ENCODE measurements at places on chromosomes 6 and 20.

GRCh38 chr6:4351520-4352321 is 216.3 kb upstream of the ECI2 start:
- peak; percentile 98 for DNase-seq

- no peak for DNase-seq
These were observed 207.0 kb downstream of the SLC24A3 start for GRCh38 chr20:19419396-19419795.

DNA sequence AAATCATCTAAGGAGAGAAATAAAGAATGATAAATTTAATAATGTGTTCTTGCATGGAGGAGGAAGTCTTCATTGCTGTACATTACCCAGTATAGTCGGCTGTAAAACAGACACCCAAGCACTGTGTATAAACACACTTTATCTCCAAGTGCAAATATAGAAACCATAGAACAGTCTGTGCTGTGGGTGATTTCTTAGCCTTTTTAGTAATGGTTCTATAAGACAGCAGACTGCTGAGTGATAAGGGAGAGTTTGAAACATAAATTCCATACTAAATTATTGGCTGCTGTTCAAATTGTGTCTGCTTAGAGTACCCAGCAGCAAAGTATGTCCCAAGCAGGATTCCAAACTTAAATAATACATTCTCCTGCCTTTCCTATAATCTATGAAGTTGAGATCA is 4.6 kb downstream of the FILIP1 start:
- no peak for DNase-seq

DNA sequence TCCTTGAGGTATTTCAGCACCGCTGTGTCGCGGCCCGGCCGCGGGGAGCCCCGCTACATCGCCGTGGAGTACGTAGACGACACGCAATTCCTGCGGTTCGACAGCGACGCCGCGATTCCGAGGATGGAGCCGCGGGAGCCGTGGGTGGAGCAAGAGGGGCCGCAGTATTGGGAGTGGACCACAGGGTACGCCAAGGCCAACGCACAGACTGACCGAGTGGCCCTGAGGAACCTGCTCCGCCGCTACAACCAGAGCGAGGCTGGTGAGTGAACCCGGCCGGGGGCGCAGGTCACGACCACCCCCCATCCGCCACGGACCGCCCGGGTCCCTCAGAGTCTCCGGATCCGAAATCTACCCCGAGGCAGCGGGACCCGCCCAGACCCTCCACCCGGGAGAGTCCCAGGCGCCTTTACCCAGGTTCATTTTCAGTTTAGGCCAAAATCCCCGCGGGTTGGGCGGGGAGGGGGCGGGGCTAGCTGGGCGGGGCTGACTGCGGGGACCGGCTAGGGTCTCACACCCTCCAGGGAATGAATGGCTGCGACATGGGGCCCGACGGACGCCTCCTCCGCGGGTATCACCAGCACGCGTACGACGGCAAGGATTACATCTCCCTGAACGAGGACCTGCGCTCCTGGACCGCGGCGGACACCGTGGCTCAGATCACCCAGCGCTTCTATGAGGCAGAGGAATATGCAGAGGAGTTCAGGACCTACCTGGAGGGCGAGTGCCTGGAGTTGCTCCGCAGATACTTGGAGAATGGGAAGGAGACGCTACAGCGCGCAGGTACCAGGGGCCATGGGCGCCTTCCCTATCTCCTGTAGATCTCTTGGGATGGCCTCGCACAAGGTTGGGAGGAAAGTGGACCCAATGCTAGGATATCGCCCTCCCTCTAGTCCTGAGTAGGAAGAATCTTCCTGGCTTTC is 693 bp downstream of the HLA-F start:
- DNase-seq, result peak; percentile 47

- DNase-seq, result no peak
These were observed 136.3 kb downstream of the CFAP61 start for GRCh38 chr20:20188647-20189046.

DNA sequence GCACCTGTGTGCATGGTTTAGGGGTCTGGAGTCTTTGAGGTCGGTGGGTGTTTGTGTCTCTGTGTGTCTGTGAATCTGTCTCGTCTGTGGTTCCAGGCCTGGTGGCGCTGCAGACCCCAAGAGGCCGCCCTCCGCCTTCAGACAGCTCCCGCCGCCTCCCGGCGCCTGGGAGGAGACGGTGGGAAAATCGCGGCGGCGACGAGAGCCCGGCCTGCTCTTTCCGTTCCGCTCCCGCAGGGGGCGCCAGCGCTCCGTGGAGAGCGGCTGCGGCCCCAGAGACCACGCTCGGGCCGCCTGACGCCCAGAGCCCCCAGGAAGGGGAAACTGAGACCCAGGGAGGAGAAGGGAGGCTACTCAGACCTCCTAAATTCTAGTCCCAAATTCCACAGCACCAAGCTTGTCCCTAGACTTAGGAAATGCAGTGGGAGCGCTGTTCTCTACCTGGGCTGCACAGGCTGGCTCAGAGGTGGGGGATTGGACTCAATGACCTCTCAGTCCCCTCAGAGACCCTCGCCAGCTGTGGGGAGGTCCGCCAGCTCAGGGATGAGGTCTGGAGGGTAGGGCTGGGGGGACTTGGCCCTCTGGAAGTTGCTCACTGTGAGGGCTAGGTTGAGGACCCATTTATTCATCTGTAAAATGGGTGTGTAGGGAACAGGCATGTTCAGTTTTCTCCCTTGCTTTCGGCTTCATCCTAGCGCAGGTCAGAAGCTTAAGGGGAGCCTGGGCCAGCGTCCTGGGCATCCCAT is 36.9 kb upstream of the BLCAP start:
- DNase-seq, result peak; percentile 70

DNA sequence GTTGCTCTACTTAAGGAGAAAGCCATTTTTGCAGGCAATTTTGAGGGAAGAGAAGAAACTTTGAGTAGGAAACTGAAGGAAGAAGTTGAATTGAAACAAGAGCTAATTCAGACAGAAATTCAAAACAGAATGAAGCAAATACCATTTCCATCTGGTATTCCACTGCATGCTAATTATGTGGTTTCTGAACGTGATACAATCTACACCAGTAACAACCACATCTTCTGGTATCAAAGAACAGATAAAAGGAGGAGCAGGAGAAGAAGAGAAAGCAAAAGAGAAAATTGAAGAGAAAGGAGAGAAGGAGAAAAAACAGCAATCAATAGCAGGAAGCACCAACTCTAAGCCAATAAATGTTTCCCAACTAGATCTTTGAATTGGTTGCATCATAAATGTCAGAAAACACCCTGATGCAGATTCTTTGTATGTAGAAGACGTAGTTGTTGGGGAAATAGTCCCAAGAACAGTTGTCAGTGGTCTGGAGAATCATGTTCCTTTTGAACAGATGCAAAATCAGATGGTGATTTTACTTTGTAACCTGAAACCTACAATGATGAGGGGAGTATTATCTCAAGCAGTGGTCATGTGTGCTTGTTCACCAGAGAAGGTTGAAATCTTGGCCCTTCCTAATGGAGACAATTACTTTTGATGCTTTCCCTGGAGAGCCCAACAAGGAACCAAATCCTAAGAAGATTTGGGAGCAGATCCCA is 132.4 kb downstream of the MACROD2 start:
- no peak for DNase-seq

- no peak for DNase-seq
These were observed 541.6 kb downstream of the TFAP2B start for GRCh38 chr6:51360287-51360686.

- DNase-seq, result no peak
These were observed 117.8 kb downstream of the SLC23A2 start for GRCh38 chr20:4883546-4883945.

DNA sequence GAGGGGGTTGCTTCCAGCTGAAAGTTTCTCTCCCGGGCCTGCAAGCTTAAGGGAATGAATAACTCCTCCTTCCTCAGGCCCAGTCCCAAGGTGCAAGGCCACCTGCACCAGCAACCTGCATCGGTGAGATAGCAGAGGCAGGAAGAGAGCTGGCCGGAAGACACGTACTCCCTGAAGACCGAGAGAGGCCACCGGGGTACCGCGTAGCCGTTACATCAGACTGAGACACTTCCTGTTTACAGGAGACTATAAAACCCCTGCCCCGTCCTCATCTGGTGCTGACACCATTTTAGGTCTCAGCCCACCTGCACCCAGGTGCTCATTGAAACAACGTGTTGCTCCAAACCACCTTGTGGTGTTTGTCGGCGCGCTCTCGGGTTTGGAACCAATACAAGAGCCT is 60.5 kb upstream of the PRND start:
- DNase-seq, result no peak
